Stimulated activated CD8-positive, alpha-beta memory T cell treated with anti-CD3 and anti-CD28 coated beads, Interleukin-7, amount 100 ng/mL, for 24 hours (primary cell): ENCODE measurements at places on chromosomes 2 and 18.

DNA sequence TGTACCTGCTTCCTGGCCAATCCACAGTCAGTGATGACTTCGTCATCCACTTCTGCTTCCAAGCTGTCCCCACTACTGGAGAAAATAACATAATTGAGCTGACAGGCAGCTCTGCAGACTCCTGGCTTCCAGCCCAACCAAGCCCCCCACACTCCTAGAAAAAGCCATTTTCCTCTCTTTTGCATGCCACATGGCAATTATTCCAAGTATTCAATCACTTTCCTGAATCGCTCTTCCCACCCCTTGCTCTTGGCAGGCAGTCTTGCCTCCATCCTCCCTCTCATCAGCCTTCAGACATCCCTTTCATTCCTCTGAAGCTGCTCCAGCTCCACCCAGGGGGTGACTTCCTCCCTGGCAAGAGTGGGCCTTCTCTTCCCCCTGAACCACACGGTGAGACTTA lies 14.3 kb upstream of the ST8SIA5 start:
- DNase-seq = no peak

DNA sequence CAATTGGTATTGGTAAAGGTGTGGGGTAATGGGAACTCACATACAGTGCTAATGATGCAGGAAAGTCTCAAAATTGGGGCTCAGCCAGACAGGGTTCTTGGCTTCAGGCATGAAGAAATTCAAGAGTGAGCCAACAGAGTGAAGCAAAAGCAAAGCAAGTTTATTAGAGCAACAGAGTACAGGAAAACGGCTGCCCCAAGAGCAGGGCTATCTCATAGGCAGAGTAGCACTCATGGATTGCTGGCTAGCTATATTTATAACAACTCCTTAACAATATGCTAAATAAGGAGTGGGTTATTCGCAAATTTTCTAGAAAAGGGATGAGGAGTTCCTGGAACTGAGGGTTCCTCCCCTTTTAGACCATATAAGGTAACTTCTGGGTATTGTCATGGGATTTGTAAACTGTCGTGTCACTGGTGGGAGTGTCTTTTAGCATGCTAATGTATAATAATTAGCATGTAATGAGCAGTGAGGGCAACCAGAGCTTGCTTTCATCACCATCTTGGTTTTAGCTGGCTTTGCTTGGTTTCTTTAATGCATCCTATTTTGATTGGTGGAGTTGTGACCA lies 233.8 kb upstream of the NOL4 start:
- no peak for DNase-seq

DNA sequence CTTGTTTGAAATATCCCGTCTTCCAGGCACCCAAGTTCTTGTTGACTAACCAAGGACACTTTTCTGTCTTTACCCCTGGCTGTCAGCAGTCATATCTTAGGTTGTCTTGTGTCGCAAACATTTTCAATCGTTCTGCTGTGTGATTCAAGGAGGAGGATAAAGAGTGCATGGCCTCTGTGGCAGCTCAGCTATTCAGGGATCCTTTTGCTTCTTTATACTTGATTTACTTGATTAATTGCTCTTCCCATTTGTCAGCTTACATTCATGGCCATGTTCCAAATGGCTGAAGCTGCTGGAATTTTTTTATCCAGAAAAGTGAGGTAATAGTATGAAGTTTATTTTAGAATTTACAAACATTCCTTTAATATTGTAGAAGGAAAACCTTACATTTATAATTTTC lies 97.3 kb upstream of the FZD5 start:
- DNase-seq = no peak

- no peak for DNase-seq
These were observed 145.3 kb downstream of the BABAM2 start for GRCh38 chr2:28035816-28036215.

GRCh38 chr18:35610724-35611123 lies 29.2 kb downstream of the GALNT1 start:
- DNase-seq = no peak

DNA sequence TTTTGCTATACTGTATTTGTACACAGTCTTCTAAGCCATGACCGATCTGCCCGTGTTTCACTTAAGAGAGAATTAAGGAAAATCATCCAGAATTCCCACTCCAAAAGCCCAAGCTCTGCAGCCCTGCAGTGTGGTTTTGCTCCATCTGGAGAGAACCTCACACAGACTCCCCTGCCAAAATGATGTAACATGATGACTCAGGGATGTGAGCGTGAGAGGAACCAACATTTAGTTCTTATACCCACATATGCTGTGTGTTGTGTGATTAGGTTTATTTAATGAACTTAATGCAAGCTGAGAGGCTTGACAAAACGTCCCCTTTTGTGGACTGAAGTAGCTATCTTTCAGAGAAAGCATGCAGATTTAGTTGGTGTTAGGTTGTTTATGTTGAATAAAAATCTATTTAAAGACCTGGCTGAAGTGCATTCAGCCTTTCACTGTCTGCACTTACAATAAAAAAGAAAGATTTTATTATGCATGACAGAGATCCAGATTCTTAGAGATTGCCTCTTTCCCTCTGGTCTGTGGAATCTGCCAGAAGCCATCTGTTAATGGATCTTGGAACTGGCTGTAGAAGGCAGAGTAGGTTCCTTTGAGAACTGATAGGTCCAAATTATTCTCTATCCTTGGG lies 6.3 kb downstream of the RAB12 start:
- no peak for DNase-seq

- no peak for DNase-seq
These were observed 684.4 kb downstream of the NRXN1 start for GRCh38 chr2:50347358-50348044.

DNA sequence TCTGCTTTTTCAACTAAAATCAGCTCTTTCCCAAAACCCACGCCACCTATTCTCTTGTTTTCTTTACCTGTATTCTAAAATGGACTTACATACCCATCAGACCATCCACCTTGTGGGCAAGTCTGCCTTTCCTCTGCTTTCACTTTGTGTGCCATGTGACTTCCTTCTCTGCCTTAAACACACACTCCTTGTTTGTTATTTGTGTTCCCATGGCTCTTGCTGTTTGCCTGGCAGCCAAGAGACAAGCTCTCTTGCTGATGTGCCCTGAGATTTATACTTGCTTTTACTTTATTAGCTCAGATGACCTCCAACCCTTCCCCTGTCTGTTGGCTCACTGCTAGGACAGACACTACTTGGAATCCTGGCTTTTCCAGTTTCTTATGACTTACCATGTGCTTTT lies 309.7 kb upstream of the LRRTM4 start:
- no peak for DNase-seq

GRCh38 chr2:238646281-238646680 lies 201.6 kb upstream of the TWIST2 start:
- DNase-seq = no peak

- DNase-seq = no peak
These were observed 760 bp upstream of the CNOT11 start for GRCh38 chr2:101251844-101252407.

DNA sequence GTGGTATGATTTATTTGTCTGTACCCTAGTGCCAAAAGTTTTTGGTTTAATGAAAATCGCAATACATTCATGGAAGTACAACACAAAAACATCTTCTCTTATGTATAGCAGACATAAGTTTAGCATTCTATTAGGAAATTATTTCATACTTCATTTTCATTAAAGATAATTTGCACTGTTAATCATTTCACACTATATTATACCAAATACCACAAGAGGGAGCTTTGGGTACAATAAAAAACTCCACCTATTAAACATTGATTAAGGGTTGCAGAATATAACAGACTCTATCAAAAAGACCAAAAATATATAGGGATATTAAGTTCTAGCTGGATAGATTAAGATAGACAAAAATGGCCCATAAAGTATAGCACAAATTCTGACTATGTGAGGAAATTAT lies 79.0 kb downstream of the SLC66A3 start:
- DNase-seq = no peak

GRCh38 chr2:169007941-169008340 lies 23.2 kb downstream of the ABCB11 start:
- DNase-seq = no peak

GRCh38 chr2:20198796-20199632 lies 25.9 kb downstream of the SDC1 start:
- DNase-seq = no peak

GRCh38 chr2:217784996-217785543 lies 217.7 kb downstream of the TNS1 start:
- DNase-seq = no peak

GRCh38 chr2:12412898-12413305 lies 303.8 kb upstream of the TRIB2 start:
- DNase-seq = no peak

GRCh38 chr2:30358351-30358750 lies 88.7 kb upstream of the LCLAT1 start:
- no peak for DNase-seq

GRCh38 chr18:26956863-26957262 lies 91.4 kb upstream of the AQP4 start:
- DNase-seq = no peak

DNA sequence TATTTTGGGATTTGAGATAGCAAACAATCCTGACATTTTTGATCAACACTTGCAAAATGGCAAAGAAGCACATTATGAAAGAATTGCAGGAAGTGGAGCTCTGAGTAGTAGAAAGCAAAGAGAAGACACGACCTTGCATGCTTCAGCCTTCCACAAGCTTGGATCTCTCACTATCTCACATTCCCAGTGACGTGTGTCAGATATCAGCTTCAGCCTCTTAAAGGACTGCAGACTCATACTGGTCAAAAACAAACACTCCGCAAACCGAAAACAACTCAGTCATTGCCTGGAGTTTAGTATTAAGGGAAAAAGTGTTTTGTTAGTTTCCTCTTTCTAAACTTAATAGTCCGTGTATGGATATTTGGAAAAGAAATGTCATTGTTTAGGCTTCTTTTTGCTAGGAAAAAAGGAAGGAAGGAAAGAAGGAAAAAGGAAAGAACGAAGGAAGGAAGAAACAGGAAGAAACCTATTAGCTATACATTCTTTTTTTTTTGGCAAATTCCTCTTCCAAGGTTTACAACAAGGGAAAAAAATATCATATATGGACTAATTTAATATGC lies 32.6 kb upstream of the SLC40A1 start:
- no peak for DNase-seq

- DNase-seq = no peak
These were observed 20.8 kb upstream of the TMX3 start for GRCh38 chr18:68735483-68736343.

DNA sequence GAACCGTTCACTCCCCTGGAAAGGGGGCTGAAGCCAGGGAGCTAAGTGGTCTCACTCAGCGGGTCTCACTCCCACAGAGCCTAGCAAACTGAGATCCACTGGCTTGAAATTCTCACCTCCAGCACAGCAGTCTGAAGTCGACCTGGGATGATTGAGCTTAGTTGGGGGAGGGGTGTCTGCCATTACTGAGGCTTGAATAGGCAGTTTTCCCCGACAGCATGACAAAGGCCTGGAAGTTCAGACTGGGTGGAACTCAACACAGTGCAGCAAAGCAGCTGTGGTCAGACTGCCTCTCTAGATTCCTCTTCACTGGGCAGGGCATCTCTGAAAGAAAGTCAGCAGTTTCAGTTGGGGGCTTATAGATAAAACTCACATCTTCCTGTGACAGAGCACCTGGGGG lies 292.5 kb downstream of the NUP35 start:
- no peak for DNase-seq

DNA sequence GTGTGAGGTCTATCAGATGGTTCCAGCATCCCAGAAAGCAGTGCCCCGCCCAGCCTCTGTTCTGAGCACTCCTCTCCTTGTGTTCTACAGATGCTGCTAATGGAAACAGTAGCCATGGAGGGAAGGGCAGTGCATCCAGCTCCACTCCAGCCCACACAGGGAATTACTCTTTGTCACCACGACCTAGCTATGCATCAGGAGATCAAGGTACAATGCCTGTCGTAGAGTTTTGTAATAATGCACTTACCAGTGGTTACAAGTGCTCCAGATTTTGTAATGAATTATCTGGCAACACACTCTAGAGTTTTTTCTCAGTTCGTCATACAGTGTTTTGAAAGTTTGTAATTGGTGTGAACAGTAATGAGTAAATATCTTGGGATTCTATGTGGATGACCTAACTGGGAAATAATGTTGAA lies 161.1 kb downstream of the ESCO1 start:
- DNase-seq = no peak

DNA sequence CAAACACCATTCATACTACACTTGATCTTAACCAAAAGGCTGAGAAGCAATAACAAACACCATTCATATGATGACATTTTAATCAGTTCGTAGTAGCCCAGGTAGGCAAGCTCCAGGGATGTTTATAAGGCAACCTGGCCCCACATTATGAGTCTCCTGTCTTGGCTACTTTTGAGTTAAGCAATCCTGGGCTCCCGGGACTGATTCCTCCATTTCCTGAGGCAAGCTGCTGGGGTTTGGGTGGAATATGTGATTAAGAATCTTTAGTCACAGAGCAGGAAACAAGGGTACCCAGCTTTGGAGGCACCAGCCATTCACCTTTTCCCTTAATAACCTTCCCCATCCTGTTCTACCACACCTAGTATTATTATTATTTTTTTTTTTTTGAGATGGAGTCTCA lies 24.5 kb upstream of the SPRED2 start:
- DNase-seq = no peak

GRCh38 chr2:130355578-130356431 lies at the start of gene PTPN18:
Gene PTPN18 (plus strand): TSS chr2:130356056. CDS start chr2:130356108, 52 bp downstream.
- no peak for DNase-seq

- DNase-seq = no peak
These were observed 205.7 kb downstream of the CYP26B1 start for GRCh38 chr2:71941726-71942525.

GRCh38 chr2:126858013-126858412 lies 40.7 kb upstream of the TEX51 start:
- no peak for DNase-seq

- DNase-seq = no peak
These were observed 40.9 kb downstream of the KDM3A start for GRCh38 chr2:86482034-86482433.

DNA sequence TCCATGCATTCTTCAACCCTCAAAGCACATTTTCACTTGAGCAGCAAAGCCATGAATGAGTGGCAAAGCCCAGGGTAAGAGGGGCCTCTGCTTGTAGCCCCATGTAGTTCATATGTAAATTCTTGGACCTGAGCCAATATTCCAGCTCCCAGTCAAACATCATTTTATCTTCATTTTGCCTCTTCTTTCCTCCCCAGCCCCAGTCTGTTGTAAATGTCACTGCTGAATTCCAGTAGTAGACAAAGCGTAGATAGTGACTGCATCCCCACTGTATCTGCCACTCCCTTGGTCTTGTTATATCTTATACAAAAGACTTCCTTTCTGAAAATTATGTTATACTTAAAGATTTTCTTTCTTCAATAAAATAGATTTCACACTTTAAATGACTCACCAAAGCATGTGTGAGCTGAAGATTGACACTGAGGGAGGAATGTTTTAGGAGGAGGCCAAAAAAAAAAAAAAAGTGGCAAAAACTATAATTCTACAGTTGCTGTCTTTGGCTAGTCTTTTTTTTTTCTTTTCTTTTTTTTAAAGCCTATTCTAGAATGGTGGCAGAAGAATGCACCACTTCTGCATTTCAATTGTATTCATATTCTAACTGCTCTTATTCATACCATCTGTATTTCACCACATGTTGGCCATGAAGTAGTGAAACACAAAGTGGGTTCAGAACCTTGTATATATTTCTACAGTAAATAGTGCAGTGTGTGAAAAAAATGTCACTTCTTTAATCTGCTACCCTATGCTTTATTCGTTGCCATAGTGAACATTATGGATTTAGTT lies 306.1 kb downstream of the CPS1 start:
- no peak for DNase-seq
